HFFc6 (cell line): ENCODE measurements at places on chromosomes 7 and 10.

- no peak for DNase-seq
Measured at GRCh38 chr7:69553190-69553589, 45.1 kb upstream of the AUTS2 start.

DNA sequence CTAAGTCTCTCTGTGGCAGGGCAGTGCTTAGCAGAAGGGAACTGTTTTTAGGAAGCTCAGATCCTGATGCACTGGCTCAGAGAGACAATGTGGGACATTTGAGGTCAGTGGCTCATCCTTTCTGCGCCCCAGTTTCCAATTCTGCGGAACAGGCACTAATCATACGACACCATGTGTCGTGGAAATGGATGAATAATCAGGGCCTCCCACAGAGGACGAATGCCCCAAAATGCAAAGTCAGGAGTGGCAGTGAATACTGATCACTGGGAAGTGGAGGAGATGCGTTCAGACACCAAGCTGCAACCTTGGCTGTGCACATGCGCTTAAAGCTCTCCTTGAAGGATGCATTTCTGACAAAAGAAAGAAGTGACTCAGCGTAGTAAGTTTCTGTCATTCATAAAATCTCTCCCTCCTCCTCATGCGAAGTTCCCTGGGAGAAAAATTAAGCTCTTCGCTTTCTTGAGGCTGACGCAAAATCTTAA, 21.9 kb upstream of the ECHDC3 start:
- no peak for DNase-seq

GRCh38 chr10:856416-857157, 74.9 kb downstream of the LARP4B start:
- DNase-seq = no peak

DNA sequence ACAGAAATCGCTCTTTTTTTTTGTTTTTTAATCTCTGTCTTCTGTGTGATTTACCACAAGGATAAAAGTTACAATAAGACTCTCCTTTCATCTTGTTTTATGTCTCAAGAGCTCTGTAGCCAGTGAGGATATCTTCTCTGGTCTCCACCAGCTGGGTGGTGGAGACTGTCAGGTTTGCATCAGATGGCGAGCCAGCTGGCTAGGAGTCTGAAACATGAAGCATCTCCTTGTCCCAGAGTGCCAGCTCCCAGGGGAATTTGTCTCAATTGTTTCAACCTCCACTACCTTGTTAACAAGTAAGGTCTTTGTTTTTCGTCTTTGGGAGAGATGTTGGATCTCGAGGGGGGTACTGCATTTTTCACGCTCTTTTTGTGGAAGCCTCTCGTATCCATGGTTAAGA, 47.3 kb downstream of the FRMPD2 start:
- DNase-seq = no peak

DNA sequence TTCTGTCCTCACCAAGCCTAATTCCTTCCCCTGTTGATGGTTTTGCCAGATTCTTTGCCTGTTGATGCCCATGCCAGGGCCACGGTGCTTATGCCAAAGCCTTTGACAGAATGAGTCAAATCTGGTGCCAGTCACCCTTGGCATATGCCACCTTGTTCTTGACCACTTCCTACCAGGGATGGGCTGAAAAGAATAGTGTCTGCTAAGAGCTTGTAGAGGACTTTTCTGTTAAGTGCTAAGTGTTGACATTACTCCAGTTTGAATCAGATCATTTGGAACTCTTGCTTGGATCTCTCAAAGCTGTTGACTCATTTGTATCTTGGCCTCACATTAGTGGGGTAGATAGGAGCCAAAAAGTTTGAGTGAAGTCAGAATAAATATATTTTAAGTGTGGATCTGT, 661.2 kb downstream of the AUTS2 start:
- no peak for DNase-seq

DNA sequence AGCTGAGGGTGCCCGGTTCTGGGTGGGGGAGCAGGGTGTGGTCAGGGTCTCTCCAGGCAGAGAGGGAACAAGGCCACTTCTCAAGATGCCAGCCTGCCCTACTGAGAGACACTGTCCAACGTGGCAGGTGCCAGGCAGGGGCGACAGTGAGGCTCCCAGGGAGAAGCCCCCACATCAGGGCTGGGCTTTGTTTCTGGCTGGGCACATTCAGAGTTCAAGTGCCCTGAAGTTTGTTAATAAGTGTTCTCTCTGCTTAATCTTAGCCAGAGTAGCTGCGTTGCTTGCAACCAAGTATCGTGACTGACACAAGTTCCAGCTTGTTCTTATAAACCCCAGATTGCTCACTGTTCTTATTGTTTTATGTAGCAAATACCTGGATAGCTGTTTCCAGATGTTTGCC, 21.8 kb downstream of the FOXL3 start:
- no peak for DNase-seq

- no peak for DNase-seq
Measured at GRCh38 chr10:115606086-115606485, 512.9 kb downstream of the ATRNL1 start.

DNA sequence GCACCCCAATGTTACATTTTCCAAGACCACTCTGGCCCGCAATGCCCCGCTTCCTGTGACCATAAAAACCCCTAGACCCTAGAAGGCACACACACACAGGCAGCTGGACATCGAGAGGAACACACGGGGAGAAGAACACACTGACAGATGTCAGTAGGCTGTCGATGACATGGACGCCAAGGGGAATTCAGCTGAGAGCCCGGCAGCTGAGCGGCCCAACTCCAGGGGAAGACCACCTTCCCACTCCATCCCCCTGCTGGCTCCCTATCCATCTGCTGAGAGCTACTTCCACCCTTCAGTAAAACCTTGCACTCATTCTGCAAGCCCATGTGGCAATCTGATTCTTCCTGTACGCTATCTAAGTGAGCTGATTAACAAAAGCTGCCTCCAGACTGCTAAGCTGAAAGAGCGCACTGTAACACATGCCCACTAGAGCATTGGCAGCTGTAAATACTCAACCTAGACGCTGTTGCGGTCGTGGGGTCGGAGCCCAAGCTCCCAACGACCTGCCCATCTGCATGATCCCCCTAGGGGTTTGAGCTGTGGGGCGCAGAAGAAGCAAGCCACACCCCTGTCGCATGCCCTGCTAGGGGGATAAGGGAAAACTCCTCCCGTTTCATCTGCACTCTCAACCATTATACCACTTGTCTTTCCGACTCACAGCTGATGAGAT, 843.6 kb upstream of the POT1 start:
- no peak for DNase-seq

DNA sequence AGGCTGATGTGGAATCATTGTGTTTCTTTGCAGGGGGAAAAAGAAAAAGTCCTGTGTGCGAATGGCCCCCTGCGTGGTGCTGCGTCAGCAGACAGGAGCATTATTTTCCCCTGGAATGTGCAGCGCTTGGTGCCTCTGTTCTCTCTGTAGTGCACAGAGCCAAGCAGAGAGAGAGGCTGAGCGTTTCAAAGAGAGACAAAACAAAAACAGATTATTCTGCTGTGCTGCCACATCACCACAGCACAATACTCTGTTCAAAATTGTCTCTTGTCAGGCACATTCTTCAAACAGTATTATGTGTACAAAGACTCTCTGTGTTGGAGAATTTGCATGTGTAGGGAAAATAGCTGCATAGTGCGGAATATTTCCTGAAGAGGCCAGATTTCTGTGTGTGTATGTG, 609.0 kb downstream of the SDK1 start:
- DNase-seq = no peak

GRCh38 chr10:121340271-121340831, 257.9 kb downstream of the FGFR2 start:
- no peak for DNase-seq

DNA sequence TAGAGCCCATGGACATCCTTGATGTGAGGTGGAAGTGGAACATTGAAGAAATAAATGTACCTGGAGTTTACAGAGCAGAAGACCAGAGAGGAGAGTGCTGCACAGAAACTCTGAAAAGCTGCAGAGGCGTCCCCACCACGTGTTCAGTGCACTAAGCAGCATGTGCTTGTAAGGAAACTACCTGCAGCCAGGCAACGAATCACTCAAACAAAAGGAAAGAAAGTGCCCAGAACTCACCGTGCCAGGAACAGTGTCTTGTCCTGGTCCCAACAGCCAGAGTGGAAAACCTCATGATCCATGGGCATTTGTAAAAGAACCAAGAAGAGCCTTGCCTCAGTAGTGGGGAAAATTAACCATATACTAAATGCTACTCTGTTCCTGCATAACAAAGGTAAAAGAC, 32.3 kb downstream of the SUV39H2 start:
- DNase-seq = no peak

DNA sequence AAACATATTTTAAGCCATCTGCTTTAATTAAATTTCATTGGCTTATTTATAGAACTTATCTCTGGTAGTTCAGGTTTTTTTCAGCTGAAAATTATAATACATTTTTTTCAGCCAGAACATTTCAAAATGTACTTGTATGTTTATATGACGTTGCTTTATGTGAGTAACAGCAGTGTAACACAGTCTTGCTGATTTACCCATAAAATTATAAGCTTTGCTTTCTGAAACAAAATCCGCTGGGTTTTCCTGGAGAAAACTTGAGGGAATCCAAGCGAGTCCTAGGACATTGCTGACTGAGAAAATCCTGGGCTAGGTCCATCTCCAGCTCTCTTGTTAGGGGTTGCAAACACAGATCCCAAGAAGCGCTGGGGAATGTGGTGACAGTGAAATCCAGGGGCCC, 112.2 kb upstream of the GATA3 start:
- no peak for DNase-seq

GRCh38 chr7:27048438-27048837, 47.4 kb downstream of the HOXA1 start:
- DNase-seq = no peak

DNA sequence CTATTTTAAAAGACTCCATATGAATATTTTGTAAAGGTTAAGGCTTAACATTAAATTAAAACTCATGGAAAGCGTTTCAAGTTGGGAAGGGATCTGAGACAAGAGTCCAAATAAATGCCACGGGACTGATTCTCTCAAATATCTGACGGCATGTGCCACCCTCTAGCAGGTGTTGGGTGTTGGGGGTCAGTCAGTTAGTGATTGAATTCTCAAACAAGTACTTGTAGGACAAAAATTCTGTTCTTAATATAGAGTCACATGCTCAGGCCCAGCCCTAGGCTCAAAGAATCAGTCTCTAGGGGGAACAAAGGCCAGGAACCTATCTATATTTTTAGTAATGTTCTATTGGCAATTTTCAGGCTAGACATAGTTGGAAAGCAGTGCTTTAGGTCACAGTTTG, 39.1 kb downstream of the SGCE start:
- no peak for DNase-seq

DNA sequence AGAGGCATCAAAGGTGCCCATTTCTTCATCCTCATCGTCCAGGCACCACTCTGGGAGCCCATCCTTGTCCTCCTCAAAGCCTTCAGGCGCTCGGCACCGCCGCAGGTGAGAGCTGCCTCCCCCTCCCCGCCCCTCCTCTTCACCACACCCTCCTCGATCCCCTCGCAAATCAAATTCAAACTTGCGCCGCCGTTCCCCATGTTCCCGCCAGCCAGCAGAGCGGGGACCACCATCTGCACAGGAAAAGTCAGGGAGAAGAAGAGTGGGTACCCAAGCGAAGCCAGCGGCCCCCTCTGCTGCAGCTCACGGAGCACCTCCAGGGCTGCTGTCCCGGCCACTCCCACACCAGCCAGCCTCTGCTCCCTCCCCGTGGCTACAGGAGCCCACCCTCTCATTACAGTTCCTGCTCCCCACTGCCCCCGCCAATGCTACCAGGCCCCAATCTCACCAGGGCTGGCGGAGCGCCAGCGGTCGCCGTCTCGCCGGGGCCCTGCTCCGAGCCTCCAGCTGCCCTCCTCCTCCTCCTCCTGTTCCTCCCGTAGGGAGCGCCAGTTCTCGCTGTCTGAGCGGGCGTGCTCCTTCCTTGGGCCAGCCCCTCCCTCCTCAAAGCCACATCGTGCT, 7.7 kb downstream of the GIGYF1 start:
- no peak for DNase-seq

DNA sequence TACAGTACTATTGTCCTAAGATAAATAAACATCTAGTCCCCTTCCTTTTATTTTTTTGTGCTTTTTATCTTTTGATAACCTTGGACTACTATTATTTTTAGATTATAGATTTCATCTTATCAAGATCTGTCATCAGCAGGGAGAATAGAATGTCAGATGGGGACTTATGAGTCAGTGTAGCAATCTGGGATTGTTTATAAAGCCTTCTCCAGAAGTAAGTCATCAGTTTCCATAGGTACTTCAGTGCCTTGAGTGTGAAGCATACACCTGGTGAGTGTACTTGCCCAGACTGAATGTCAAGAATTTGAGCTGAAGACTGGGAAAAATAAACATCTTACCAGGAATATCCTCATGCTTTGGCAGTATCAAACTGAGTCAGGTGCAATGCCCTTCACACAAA, 2.1 kb downstream of the CASD1 start:
- no peak for DNase-seq

- no peak for DNase-seq
Measured at GRCh38 chr10:8050556-8051108, 3.9 kb upstream of the GATA3 start.

- no peak for DNase-seq
Measured at GRCh38 chr7:47492716-47493325, 89.1 kb downstream of the TNS3 start.

- DNase-seq = peak; percentile 87
Measured at GRCh38 chr7:132548489-132549078, 27.7 kb downstream of the PLXNA4 start.

DNA sequence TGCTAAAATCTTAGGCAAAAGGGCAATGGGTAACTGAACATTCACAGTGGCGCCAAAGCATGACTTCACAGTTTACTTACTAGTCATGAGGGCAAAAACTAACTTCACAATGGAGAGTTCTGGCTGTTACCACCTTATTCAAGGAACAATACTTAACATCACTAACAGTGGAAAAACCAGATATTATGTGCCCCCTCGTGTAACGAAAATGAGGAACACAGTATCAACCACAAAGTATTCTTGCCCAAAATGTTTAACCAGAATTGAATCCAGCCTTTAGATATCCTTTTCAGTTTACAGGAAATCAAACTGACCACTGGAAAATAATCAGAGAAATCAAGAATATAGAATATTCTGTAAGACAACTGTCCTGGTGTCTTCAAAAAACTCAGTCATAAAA, 9.5 kb downstream of the C7orf25 start:
- DNase-seq = no peak

DNA sequence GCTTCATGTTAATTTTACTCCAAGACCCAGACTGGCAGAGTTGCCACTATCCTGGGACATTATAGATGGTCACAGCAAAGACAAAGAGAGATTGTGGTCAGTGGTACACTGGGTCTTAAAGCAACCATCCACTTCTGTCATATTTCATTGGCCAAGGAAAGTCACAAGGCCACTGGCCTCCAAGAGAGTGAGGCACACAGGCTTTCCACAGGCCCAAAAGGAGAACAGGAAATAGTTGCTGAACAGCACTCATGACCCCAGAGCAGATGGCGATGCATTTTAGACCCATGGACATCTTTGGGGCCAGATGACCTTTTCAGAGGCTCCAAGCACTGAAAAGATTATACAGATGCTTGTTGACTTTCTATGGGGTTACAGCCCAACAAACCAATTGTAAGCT, 97.4 kb downstream of the ARID5B start:
- DNase-seq = no peak

- no peak for DNase-seq
Measured at GRCh38 chr7:54662701-54663100, 96.3 kb downstream of the SEC61G start.
